GM12878 (cell line): ENCODE measurements at places on chromosomes 5 and 9. TPM values are rescaled to one million over a fixed set of nuclear protein-coding genes. Genes with fewer than 3 reads are reported as not detected.

GHR gene
- 0.32 TPM in 1 of 2 replicates, not detected in the other for polyA plus RNA-seq

GPX3 gene
- polyA plus RNA-seq, result 0.91 and 1.6 TPM in 2 replicates

SLC4A9 gene
- polyA plus RNA-seq, result not detected in 2 replicates

SERF1A gene
- 5.9 and 7.5 TPM in 2 replicates for polyA plus RNA-seq

GRCh38 chr5:38426490-38426889 lies 130.0 kb downstream of the LIFR start:
- no peaks in the 10 kb centered on the region for H3K27me3 ChIP-seq
- no peak overlapping the region for H3K4me3 ChIP-seq

GRCh38 chr9:36864491-36865410 lies 169.3 kb downstream of the PAX5 start:
- H3K4me3 ChIP-seq, result no peak overlapping the region
- H3K27ac ChIP-seq, result no peak overlapping the region
- H3K36me3 ChIP-seq, result peaks cover 52% of the 10 kb centered on the region
- H3K27me3 ChIP-seq, result no peaks in the 10 kb centered on the region
- no peak for DNase-seq
- no peaks in the 10 kb centered on the region for H3K4me1 ChIP-seq

DNA sequence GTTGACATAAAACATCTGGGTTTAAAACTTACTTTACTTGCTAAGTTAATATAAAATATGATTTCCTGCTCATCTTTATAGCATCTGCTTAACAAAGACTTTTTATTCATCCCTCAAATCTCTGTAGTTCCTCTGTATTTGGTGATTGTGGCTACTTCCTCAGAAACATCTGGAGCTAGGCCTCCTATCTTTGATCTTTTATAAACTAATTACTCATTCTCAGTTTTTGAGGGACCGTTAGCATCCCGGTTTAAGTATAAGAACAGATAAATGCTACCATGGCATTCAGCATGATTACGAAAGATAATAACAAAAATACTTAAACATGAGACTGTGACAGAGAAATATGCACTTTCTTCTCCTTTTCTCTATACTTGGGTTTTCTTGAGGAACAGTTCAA lies 85.3 kb downstream of the SLC38A9 start:
- H3K4me3 ChIP-seq, result no peak overlapping the region
- no peaks in the 10 kb centered on the region for H3K4me1 ChIP-seq
- no peak for DNase-seq
- no peak overlapping the region for H3K27ac ChIP-seq
- H3K27me3 ChIP-seq, result no peaks in the 10 kb centered on the region
- H3K36me3 ChIP-seq, result no peaks in the 10 kb centered on the region; the same call in 1 of the 2 replicates

GRCh38 chr5:99788482-99788881 lies 746.7 kb upstream of the FAM174A start:
- no peak for DNase-seq
- no peak overlapping the region for H3K27ac ChIP-seq

DNA sequence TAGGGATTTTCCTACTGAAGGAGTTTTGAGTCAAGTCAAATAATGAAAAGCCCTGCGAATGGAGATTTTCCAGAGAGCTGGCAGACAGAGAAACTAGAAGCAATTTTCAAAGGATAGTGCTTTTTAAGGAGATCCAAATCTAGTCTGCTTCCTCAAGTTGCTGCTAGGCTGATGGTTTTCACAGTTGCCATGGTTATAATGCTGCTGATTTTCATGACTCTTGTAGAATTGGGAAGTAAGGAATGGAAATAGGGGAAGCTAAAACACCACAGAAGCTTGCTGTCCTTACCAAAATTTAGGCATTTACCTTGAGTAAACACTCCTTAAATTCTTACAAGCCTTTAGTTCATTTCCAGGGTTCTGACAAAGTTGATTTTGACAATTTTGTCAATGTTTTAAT lies 30.1 kb upstream of the HAPLN1 start:
- H3K4me3 ChIP-seq, result no peak overlapping the region
- H3K4me1 ChIP-seq, result no peaks in the 10 kb centered on the region
- H3K36me3 ChIP-seq, result no peaks in the 10 kb centered on the region
- no peak overlapping the region for H3K27ac ChIP-seq
